Stimulated activated CD4-positive, alpha-beta T cell treated with anti-CD3 and anti-CD28 coated beads, TNF-alpha, amount 100 ng/mL, for 48 hours (primary cell): ENCODE measurements at places on chromosomes 1 and 21.

GRCh38 chr1:111507411-111508201 is 4.2 kb upstream of the ADORA3 start:
- DNase-seq, result no peak

DNA sequence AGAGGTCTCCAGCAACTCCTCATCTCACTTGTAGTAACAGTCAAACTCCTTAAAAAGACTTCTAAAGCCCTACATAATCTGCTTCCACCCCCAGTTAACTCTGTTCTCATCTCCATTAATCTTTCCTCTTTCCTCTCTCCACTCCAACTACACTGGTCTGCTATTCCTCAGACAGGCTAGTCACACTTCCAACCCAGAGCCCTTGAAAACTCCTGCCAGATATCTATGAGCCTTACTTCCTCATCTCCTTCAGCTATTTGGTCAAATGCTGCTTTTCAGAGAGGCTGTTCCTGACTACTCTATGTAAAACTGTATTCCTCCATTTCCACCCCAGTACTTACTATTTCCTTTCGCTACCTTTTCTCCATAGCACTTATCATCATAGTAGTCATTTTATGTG is 24.4 kb downstream of the PCP4L1 start:
- no peak for DNase-seq

DNA sequence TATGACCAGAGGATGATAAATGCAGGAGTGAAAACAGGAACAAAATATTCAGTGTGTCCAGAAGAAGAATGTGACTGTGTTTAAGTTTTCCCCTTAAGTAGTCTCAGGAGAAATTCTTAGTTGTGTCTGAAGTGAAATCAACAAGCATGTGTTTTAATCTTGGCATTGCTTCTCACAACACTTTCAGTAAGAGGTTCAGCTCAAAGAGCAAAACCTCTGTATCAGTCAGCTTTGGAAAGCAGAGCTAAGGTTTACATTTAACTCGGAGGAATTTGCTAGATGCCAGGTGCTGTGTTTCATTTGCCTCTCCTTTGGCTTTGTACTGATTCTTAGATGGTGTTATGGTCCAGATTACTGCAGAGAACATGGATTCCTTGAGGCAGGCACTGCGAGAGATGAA is 28.6 kb downstream of the CC2D1B start:
- DNase-seq, result no peak

DNA sequence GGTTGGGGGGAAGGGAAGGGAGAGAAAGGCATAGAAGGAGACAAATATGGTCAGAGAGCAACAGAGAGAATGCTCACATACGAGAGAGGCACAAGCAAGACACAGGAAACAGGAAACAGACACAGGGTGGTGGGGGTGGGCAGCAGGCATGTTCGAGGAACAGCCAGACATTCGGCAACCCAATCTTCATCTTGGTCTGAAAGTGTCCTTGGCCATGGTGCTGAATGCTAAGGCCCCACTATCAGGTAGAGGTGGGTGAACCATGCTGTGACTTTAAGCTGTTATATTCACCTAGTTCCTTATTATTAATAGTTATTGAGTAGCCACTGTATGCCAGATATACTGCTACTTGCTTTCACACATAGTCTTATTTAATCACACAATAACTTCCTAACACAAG is 109.2 kb downstream of the DDX20 start:
- no peak for DNase-seq

- no peak for DNase-seq
These were observed 5.1 kb upstream of the MFSD2A start for GRCh38 chr1:39949891-39950290.

DNA sequence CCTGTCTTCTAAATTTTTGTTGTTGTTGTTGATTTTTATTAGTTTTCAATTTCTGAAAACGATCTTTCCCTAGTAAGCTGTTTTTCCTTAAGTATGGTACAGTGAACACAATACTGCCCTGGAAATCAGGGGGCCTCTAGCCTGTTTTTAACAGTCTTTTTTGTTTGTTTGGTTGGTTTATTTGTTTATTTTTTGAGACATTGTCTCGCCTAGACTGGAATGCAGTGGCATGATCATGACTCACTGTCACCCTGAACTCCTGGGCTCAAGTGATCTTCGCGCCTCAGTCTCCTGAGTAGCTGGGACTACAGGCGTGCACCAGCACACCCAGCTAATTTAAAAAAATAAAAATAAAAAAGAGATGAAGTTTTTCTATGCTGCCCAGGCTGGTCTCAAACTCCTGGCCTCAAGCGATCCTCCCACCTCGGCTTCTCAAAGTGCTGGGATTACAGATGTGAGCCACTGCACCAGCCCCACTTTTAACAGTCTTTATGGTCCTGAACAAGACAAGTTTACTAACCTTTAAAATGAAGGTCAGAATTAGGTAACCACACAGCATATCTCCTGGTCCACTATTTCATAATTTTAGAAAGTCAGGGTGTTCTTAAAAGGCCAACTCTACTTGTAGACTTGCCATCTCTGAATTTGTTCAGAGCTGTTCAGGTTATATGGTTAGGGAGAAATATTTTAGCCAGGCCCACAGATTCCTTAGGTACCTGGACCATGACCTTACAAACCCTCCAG is 35.4 kb downstream of the TBCE start:
- DNase-seq, result no peak

GRCh38 chr1:81799939-81800694 is 617 bp upstream of the ADGRL2 start:
- no peak for DNase-seq

- DNase-seq, result peak; percentile 52
These were observed 604.7 kb downstream of the PTPRC start for GRCh38 chr1:199243423-199244061.

DNA sequence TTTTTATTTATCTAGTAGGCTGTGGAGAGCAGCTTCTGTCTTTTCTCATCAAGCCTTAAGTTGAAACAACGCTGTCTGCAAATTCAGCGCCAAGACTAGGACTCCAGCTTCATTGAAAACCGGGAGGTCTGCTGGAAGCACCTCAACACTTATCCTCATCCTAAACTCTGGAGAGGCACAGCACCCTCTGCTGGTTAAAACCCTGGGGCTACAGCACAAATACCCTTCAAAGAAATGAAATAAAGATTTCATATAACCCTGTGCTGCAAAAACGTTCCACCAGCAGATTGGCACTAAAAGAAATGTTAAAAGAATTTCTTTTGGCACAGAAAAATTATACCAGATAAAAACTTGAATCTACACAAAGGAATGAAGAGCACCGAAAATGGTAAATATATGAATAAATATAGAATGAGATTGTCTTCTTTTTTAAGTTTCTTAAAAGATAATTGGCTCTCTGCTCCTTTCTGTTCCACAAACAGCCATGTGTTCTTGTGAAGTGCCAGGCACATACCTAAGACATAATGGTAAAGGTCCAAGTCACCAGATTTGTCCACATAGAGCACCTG is 227.7 kb upstream of the SAMSN1 start:
- peak; percentile 10 for DNase-seq

DNA sequence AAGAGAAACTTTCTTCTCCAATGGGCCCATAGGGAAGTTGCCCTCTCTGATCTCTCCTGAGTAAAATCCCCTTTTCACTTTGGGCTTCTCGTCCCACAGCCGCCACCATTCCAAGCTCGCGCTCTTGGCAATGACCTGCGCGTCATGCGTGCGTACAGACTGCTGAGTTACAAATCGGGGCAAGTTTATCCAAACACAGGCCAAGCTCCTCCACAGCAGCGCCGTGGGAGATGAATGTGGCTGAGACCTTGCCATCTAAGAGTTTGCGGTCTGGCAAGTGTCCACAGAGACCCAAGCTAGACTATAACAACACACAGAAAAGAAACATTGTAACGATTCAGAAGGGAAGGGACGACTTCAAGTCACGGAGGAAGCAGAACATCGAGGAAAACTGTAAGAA is 116.3 kb upstream of the SOD1 start:
- no peak for DNase-seq

GRCh38 chr21:32545948-32546441 is 39.3 kb downstream of the TCP10L start:
- DNase-seq, result no peak

DNA sequence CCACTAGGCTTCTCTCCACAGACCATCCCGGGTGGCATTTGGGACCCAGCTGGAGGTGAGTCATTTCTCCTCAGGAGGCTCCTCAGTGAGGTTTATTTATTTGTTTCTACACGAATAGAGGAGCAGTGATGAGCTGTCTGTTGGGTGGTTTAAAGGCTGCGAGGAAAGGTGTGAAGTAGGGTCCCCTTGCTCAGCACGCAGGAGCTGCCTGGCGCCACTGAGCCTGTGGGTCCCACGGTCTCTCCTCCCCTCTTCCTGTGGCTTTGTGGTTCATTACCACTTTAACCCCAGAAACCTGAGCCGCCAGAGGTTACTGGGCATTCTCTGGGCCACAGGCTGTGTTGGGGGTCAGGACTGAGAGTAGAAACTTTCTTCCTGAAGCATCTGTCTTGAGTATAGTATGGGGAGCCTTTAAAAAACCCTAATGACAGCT is 39.9 kb downstream of the IL6R start:
- no peak for DNase-seq

- no peak for DNase-seq
These were observed 2.1 kb upstream of the AHDC1 start for GRCh38 chr1:27605796-27606707.

DNA sequence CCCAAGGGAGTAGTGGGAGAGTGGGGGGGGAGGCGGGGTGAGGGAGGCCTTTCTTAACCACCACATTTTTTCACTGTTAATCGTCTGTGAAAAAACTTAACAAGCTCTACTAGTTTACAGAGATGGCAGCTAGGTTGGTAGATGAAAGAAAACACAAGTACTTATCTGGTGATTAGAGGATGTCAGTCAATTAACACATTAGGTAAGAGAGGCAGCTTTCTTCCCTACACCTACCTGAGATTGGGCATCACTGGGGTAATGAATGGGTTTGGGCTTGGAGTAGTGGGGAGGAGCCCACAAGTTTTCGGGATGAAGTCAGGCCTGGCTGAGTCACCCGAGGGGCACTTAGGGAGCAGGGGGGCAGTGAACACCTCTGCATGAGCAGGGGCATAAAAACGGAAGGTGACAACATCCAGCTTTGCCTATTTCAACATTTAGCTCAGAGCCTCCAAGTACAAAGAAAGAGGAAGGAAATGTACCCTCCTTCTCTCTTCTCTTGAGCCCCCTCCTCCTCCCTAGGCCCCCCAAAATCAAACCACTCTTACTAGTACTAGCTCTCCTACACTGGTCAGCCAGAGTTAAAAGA is 2.5 kb downstream of the LBR start:
- no peak for DNase-seq
